Activated CD8-positive, alpha-beta memory T cell treated with anti-CD3 and anti-CD28 coated beads for 1 hour (primary cell): ENCODE measurements at places on chromosomes 6 and 20.

- DNase-seq = no peak
Observed at GRCh38 chr20:10449270-10449669, 14.2 kb downstream of the SLX4IP start.

- no peak for DNase-seq
Observed at GRCh38 chr6:138943089-138943625, 44.9 kb downstream of the REPS1 start.

DNA sequence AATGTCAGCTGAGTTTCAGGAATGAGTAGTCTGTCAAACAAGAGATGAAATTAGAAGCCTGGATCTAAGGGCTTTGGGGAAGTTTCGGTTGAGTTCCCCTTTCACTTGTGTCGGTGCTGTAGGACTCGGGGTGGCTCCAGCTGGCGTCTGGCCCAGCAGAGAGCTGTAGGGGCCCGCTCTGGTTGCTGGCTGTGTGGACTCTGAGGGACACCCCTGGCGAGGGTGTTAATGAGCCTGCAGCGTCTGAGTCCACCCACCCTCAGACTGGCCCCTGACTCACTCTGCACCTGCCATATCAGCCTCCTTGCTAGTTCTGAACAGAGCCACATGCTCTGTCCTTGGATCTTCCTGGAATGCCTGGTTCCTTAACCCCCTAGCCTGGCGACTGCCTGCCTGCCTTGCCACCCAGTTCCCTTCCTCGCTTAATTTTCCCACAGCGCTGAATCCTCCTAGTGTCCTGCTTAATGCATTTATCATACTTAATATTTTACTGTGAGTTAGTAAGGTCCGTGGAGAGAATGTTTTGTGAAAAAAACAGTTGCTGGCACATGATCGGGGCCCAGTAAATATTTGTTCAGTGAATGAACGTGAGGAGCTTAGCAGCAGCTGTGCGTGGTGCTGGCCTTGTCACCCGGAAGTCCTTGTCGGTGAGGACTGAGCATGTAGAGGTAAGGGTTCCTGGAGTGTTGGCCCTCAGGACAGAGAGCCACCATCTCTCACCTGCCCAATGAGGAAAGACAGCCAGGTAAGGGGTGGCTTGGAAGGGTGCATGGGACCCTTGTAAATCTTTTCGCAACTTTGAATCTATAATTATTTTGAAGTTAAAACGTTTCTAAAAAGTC is 1.6 kb downstream of the DNAJC5 start:
- DNase-seq = no peak

- no peak for DNase-seq
Observed at GRCh38 chr6:163206196-163206595, 208.3 kb upstream of the QKI start.

DNA sequence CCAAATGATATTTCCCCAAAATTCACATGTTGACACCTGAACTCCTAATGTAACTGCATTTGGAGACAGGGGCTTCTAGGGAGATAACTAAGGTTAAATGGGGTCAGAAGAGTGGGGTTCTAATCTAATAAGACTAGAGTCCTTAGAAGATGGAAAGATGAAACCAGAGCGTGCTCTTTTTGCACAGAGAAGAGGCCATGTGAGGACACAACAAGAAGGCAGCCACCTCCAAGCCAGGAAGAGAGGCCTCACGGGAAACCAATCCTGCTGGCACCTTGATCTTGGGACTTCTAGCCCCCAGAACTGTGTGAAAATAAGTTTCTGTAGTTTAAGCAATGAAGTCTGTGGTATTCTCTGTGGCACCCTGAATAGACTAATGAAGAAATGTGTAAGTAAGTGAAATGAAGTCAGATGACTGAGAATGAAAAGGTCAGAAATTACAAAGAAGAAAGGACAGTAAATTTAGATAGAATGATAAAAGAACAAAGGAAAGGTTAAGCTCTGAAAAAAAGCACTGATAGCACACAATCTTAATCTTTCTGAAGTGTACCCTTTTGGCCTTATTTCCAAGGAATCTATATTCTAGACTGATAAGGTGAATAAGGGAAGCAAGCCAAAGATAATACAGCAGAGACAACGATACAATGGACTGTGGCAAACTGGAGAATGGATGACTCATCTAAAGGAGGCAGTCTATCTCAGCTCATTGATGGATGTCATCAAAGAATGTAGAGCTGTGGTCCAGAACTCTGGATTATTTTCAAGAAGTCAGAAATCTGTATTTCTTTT is 110.4 kb downstream of the MYB start:
- no peak for DNase-seq

DNA sequence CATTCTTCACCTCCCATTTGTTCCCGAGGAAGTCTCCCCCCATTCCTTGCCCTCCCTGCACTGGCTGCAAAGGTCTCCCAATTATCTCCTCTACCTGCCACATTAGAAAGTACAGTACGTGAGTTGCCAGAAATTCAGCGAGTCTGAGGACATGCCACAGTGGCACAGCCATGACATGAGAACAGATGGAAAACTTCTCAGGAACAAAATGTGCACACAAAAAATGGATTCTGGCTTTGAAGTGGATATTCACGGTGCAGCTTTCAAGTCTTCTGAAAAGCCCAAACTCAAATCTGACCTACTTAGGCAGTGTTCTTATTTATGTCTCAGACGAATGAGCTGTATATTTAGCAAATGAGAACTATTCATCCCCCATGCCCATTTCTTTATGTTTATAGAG is 269.1 kb upstream of the ARID1B start:
- DNase-seq = no peak
